ENCODE measurements at places on chromosomes 7 and 10.

DNA sequence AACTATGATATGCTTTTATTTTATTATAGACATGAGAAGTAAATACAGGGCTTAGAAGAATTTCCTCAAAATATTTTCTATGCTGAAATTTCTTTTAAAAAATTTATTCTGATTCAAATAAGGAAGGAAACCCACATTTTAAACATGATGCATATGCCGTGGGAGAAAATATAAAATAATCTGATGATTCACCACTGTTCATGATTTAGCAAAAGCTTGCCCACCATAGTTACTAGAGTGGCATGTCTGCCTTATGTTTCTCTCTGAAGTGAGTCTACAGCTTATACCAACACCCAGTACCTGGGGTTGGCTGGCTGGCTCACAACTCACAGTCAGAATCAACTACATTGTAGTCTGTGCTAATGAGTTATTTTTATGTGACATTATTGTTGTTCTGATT, 102.0 kb downstream of the GNAI1 start:
- no peak for DNase-seq

DNA sequence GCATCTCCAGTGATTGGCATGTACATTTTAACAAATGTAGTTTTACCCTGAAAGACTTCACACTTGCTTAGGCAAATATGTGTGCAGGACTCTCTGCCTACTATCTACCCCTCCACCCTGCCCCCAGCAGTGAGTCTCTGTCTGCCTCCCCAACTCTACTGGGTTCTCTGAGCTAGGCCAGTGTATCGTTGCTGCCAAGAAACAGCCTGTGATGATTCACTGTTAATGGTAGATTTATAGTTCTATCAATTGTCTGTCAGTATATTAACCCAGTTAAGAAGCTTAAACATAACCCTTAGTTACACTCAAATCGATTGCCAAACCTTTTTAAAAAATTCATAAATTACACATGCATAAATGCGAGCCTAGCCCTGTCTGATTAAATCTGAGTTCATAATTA, 137.0 kb downstream of the SND1 start:
- DNase-seq, result no peak

GRCh38 chr7:130196476-130196875, 8.7 kb downstream of the TMEM209 start:
- no peak for DNase-seq

DNA sequence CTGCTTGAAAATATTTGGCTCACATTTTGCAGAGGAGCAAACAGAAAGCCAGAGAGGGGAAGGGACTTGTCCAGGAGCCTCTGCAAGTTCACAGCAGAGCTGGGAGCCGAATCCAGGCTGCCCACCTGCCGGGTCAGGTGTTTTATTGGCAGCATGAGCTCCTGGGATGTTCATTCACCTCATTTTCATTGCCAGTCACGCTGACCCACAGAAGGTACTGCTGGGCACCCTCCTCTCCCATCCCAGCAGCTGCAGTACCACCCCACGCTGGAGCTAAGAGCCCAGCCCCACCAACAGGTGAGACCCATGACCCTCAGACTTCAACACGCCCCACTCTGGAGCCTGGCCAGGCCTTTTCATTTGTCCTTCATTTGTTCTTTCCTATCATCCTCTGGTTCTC, 102.7 kb downstream of the GRID1 start:
- no peak for DNase-seq

GRCh38 chr7:41148521-41148951, 554.4 kb downstream of the INHBA start:
- no peak for DNase-seq

GRCh38 chr10:4825868-4826791, at the start of gene AKR1E2:
Gene AKR1E2 (plus strand): TSS chr10:4826207. CDS start chr10:4826325, 118 bp downstream.
- peak; percentile 93 for DNase-seq
